HS-5 (cell line): ENCODE measurements at places on chromosomes 1 and 21.

DNA sequence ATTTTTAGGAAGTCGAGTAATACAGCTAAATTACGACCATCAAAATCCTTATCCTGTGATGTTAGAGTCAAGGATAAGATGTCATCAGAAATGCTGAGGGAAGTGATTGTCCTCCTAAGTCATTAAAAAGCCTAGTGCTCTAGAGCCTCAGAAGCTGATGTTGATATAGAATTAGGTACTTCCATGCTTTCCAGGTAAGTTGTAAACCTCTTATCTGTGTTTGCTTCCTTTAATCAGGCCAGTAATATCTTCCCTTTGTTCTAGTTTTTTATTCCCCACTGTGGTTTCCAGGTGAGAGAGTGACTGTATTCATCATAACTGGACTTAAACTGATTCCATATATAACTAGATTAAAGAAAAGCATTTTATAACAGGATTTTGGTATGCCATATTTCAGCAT, 44.4 kb downstream of the SMG7 start:
- DNase-seq = no peak

DNA sequence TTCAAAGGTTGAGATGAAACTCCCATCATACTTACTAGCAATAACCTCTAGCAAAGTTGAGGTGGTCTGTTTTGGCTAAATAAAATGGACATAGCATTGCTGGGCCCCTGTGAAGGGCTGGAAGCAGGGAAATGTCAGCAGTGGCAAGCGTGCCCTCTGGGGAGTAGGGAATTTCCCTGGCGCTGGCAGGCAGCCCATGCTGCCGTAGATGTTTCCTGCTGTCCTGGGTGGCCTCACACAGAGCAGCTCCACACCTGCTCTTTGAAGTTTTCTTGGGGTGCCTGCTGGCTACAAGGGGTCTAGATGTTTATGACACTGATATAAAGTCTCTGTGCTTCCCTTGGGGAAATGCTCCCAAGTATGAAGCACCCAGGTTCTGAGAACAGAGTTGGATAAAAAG, 30.2 kb downstream of the ADARB1 start:
- DNase-seq = no peak

GRCh38 chr1:208500375-208500774, 256.2 kb upstream of the PLXNA2 start:
- no peak for DNase-seq

- DNase-seq = no peak
Observed at GRCh38 chr1:54871275-54872035, 15.5 kb downstream of the DHCR24 start.

- no peak for DNase-seq
Observed at GRCh38 chr1:38151399-38151798, 104.8 kb upstream of the POU3F1 start.

DNA sequence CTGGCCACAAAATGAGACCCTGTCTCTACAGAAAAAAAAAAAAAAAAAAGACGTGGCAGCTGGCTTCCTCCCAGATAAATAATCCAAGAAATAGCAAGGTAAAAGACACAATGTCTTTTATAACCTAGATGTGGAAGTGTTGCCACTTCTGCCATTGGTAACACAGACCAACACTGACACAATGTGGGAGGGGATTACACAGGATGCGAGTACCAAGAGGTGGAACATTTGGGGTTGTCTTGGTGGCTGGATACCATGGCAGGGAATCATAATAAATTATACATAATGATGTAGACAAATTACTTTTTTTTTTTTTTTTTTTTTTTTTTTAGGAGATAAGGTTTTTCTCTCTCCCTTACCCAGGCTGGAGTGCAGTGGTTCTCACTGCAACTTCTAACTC, 6.0 kb upstream of the NEXN start:
- no peak for DNase-seq

- no peak for DNase-seq
Observed at GRCh38 chr1:11395616-11396015, 83.3 kb upstream of the DISP3 start.

GRCh38 chr1:28853093-28853742, 41.2 kb downstream of the OPRD1 start:
- DNase-seq = no peak

- no peak for DNase-seq
Observed at GRCh38 chr1:189192741-189193520, 1284.7 kb downstream of the BRINP3 start.

DNA sequence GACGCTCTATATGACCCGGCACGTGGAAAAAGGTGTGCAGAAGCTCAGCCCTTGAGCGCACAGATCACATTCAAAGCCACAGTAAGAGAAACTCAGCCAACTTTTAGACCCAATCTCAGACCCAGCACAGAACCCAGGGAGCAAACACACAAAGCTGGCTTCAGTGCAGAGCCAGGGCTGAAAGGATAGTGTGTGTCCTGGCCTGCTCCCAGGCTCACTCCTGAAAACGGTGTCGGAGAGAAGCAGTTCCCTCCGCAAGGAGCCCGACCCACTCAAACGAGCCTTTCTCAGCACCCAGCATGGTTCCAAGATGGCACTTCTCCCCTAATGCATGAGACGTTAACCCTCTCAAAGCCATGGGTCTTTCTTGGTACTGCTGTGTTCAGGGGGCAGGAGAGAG, 39.6 kb downstream of the CASZ1 start:
- no peak for DNase-seq

DNA sequence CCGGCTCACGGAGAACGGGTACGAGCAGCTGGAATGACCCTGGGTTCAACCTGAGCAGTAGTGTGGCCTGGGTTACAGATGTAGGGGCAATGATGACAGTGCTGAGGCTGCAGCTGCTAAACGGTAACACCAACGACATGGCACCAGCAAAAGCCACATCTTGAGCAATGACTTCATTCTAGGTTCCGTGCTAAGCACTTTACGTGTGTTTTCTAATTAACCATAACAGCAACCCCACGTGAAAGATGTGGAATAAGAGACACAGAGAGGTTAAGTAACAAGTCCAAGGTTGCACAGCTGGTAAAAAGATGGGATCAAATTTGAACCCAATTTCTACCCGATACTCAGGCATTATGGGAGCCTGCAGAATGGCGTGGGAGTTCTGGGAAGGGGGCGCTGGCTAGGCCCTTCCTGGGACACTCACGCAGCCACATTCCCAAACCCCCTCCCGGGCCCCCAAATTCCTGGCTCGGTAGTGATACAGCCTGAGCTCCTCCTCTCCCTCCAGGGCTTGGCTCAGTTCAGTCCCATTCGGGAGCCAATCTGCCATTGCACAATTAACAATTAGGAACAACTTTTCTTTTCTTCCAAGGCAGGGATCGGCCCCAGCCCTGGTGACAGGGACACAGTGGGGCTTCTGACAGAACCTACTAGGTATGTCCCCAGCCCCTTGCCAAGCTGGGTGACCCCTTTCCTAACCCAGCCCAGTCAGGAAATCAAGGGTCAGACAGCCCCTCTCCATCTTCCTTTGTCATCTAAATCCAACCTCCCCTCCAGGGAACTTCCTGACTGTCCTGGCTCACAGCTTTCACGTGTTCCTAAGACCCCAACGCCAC, 23.8 kb upstream of the ECE1 start:
- DNase-seq = no peak

DNA sequence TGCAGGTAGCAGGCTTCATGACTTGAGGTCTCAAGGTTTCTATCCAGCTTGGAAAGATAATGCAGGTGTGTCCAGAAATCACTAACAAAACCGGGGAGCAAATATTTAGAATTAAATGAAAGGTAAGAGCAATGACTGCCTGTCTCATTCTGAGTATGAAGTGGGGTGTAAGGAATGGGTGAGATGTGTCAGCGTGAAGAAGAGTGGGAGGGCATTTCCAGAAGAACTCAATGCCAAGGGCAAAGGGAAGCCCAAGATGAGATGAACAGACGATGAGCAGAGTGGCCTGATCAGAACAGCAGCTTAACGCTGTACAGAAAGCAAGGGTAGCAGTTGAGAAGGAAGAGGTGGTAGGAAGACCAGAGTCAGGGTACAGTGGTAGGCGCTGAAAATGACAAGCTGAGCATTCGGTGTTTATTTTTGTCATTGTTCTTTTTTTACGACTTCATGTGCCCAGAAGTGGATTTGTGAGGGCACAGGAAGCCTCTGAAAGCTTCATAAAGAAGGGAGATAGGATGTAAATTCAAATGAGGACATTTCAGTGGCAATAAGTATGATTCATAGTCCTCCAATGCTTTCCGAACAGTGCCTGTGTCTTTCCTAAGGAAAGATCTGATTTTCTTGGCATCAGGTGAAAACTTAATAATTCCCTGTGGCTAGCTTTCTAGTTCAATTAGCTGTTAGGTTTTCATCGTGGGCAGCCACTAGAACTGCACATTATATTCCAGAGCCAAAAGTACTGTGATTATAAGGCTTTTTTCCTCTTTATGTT, 190.5 kb downstream of the APP start:
- DNase-seq = no peak

DNA sequence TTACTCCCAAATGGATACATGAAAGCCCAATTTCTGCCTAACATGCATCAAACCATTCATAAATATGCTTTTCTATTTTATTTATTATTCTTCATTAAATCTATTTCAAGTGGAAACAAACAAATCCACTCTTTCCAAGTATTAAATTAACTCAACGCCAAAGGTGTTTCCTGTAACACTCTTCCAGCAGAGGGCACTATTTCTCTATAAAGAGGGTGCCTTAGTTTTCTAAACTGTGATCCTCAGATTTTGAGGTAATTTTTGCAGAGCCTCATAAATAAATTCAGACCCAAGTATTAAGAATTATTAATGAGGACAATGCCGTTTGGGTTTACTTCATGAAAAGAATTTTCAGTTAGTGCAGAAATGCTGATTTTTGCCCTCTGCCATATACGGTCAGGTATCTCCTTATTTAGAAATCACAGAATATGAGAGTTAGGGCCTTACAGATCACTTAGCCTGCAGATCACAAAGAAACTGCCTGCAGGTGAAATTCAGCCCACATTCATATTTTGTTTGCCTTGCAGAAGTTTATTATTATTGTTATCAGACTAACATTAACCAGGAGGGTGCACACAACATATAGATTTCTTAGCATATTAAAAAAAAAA, 40.1 kb upstream of the MYSM1 start:
- DNase-seq = peak; percentile 45

- no peak for DNase-seq
Observed at GRCh38 chr1:221040691-221041285, 161.5 kb downstream of the HLX start.

DNA sequence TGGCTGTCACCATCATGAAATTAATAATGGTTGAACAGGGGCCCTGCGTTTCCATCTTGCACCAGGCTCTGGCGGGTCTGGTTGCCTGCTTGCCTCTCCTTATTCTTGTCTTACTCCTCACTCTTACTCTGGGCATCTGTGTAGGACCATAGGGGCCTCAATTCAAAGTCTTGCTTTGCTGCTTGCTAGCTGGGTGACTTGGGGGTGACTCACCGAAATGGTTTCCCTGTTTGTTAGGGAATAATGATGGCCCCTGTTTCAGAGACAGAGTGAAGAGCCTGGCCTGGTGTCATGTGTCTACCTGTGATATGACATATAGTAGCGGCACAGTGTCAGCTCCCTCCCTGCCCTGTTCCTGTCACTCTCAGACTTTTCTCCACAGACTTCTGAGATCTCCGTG, 24.6 kb downstream of the KCNC4 start:
- DNase-seq = no peak

- DNase-seq = peak; percentile 2
Observed at GRCh38 chr1:204659056-204659455, 26.5 kb downstream of the LRRN2 start.

DNA sequence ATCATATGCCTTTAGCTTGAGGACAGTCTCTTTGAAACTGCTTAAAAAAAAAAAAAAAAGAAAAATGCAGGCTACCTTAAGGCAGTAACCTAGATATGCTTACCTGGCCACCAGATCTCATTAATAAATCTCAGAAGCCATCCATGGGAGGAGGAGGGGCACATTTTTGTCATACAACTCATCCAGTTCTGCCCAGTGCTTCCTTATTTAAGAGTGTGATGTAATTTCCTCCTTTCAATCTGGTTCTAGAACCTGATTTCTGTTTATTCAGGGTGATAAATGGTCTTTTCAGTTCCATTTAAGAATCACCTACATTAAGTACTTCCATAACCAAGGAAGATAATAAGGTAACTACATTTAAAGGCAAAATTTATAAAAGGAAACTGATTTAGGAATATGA, 6.1 kb downstream of the ERRFI1 start:
- no peak for DNase-seq

DNA sequence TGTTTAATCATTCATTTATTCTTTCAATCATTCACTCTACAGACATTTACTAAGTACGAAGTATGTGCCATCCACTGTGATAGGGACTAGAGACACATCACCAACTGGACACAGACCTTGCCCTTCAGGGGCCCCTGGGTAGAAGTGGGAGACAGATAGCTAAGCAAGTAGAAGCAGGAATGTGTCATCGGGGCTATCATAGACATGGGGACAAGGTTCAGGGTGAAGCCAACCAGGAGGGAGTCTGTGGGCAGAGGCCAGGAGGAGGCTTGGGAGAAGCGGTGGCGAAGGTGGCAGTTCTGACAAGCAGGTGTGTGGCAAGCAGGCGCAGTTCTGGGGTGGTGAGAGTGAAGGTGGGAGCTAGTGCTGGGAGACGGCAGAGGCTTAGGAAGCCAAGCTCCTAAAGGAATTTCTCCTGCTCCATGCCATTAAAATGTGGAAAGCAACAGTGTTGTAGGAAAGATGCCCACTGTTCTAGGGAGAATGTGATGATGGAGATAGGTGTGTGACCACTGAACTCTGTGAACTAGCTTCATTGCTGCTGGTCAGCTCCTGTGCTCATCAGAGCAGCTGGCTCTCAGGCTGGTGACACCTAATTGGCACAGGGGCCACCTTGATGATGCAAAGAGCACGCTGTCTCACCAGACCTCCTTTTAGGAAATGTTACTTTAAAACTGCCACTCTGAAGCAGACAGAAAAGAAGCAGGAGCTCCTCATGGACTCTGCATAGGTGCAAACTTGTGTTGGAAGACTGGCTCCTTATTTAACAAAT, 79.7 kb upstream of the LPGAT1 start:
- no peak for DNase-seq

DNA sequence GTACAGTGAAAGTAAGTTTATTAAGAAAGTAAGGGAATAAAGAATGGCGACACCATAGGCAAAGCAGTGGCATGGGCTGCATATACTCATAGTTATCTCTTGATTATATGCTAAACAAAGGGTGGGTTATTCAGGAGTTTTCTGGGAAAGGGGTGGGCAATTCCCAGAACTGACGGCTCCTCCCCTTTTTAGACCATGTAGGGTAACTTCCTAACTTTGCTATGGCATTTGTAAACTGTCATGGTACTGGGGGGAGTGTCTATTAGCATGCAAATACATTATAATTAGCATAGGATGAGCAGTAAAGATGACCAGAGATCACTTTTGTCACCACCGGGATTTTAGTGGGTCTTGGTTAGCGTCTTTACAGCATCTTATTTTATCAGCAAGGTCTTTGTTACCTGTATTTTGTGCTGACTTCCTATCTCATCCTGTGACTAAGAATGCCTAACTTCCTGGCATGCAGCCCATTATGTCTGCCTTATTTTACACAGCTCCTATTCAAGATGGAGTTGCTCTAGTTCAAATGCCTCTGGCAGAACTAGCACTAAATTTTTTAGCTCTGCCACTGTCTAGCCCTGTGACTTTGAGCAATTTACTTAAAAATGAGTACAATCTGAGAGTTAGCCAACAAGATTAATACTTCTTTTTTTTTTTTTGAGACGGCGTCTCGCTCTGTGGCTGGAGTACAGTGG, 110.3 kb upstream of the PALMD start:
- DNase-seq = no peak
